ENCODE measurements at places on chromosomes 7 and 10.

DNA sequence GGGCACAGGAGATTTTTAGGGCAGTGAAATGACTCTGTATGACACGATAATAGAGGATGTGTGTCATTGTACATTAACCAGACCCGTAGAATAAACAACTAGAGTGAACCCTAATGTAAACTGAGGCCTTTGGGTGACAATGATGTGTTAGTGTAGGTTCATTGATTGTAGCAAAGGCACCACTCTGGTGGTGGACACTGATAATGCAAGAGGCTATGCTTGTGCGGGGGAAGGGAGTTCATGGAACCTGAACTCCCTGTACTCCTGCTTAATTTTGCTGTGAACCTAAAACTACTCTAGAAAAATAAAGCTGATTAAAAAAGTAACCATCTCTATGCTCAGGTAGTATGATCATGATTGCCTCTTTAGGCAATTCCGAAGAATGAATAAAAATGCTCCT lies 96.3 kb upstream of the VIPR2 start:
- DNase-seq: no peak

DNA sequence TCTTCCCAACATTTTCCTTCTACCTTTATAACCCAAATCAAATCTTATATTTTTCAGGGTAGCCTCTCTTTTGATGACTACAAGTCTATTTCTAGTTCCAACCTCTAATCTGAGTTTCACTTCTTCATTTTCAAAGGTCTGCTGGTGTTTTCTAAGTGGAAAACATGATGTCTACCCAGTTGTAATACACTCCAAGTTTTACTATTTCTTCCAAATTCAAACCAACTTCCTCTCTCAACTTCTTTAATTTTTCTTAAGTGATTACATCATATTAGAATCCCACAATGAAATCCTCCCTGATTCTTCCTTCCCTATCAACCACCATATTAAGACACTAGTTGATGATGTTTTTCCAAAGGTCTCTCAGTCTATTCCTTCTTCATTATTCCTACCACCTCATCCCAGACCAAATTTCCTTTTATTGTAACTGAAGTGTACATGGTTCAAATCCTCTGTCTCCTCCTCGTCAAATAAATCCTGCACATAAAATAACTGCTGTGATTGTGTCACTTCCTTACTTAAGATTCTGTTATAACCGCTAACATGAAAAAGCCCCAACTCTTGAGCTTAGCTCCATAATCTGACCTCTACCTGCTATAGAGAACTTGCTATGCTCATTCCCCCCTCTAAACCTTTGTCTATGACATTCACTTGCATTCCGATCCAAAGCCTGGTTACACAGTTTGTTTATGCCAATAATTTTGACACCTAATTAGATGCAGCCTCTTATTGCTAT lies 12.7 kb downstream of the TAS2R38 start:
- no peak for DNase-seq

DNA sequence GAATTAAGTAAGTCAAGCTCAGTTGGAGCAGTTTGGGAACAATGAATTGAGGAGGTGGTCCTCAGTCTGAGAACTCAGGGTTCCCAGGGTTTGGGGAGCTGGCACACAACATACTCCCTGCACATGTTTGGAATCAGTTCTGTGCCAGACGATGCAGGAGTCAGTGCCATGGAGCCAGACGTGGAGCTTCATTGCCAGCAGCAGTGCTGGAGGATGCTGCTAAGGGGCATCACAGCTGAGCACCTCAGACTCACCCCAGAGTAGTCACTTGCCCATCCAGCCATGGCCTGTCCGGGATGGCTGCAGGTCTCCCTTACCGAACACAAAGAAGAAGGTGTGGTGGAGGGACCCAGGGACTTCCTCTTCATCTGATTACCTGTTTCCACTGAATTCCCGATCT lies 7.9 kb downstream of the GIMAP5 start:
- DNase-seq: no peak

DNA sequence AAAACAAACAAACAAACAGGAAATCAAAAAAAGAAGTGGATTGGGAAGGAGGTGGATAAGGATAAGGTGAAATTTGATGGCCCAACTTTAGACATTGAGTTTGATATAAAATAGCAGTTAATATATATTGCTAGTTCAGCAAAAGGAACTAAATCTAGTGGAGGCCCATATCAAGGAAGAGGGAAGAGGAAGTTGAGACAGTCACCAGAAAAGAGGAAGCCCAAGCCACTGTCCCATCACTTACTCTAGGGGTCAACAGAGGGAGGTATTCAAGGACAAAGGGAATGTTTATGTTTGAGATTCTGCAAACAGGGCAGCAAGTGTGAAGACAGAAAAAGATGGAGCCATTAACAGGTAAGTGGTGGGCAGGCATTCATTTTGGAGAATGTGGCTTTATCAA lies 3.7 kb downstream of the LAMTOR4 start:
- DNase-seq: no peak

GRCh38 chr10:103803941-103804340 lies 51.4 kb downstream of the SH3PXD2A start:
- DNase-seq: no peak

GRCh38 chr10:115915429-115915828 lies 357.6 kb downstream of the GFRA1 start:
- DNase-seq: no peak

All from Panc1 (cell line).